ENCODE measurements at places on chromosomes 3 and 15.

GRCh38 chr15:23686466-23687142 is 501 bp downstream of the NDN start:
- no peak for DNase-seq

DNA sequence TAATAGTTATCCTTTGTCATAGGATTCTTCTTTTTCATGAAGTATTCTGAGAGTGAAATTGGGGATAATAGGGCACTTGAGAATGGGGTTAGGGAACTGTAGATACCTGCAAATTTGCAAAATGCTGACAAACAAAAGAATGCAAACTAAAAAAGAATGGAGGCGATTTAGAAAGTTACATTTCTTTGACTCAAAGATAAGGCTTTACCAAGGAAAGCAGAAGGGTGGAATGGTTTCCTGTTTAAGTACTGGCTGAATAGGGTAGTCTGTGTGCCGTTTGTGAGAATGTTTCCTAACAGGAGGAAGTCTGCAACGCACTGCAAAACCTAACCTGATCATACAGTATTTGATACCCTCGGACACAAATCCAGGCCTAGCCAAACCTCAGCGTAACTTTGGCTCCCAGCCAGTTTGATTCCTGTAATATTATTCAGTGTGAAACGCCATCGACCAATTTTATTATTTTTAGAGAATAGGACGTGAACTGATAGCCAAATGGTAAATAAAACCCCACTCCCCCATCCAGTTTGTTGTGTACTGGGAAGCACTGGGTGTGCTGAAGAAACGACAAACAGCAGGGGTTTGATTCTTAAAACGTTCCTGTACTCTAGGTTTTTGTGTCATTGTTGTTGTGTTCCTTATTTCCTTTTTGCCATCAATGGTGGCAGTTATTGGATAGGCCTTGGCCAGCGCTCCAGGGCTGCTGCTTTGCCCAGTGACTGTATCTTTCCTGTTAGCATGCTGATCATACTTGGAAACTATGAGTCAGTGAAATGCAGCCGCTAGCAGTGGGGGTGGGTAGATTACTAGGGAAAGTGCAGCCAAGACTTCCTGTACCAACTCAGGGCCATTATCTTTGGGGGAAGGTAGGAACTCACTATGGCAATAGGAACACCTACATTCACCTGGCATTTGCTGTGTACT is 148.0 kb upstream of the TBL1XR1 start:
- DNase-seq: peak; percentile 34

DNA sequence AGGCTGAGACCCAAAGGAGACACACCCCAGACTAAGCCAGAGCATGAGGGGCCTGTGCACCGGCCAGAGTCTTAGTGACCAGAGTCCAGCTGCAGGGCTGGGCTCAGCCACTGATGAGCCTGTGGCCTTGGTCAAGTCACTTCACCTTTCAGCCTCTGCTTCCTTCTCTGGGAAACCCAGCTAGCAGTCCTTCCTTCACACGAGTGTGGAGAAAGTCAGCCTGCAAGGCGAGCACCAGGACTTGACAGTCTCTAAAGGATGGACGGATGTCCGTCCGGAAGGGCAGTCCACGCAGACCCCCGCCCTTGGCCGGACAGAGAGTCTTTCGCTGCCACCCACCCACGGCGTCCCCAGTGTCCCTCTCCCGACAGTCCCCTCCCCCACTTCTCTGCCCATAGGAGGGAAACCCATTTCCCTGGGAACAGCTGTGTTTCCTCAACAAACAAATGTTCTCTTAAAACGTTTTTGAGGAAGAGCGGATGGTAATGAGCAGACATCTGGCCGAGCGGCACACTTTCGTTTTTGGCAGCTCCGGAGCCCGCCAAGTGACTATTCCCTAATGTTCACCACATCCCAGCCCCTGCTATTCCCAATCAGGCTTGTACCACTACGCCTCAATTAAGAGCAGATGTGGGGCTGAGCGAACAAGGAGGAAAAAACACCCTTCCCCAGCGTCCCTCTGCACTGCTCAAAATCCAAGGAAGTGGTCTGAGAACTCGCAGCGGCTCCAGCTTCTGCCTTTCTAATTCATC is 129.1 kb upstream of the SMAD3 start:
- DNase-seq: no peak

GRCh38 chr3:107235193-107235927 is 141.9 kb upstream of the CCDC54 start:
- DNase-seq: no peak

- no peak for DNase-seq
These were observed 8.6 kb upstream of the ST8SIA2 start for GRCh38 chr15:92385096-92385495.

DNA sequence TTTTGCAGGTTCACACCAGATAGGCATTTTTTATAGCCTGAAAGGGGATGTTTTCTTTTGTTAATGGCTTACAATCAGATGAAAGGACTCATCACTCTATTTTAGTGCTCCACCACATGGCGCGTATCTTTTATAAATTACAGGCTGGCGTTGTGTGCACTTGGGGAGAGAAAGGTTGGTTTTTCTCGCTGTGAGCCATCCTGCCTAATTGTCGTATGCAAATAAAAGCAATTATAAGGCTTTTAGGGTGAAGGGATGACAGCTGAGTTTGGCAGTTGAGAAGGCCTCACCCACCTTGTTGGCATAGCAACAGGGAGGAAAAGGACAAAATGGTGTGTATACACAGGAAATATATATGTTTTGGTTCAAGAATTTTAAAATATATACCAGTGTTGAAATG is 268.0 kb downstream of the NR2F2 start:
- no peak for DNase-seq

GRCh38 chr15:70387081-70387480 is 289.4 kb upstream of the TLE3 start:
- no peak for DNase-seq

GRCh38 chr15:97522347-97522746 is 438.2 kb upstream of the ARRDC4 start:
- DNase-seq: no peak

Data from T follicular helper cell (primary cell).